ENCODE measurements at places on chromosomes 2 and 18.

GRCh38 chr18:2340335-2340734 lies 231.0 kb downstream of the METTL4 start:
- no peak for DNase-seq

GRCh38 chr2:112150851-112151250 lies 12.7 kb downstream of the FBLN7 start:
- DNase-seq, result no peak

DNA sequence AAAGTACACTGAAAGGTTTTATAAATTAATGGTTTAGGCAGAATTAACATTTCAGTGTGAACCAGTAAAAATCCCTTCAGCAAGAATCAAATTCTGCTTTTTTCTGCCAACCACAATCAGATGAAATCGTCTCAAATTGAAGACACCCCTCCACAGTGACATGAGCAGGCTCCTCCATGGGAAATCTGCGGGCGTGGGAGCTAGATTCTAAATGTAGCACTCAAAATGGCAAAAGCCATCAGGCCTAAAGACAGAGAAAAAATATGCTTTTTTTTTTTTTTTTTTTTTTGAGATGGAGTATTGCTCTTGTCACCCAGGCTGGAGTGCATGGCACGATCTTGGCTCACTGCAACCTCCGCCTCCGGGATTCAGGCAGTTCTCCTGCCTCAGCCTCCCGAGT lies 55.8 kb upstream of the MRPS9 start:
- no peak for DNase-seq

DNA sequence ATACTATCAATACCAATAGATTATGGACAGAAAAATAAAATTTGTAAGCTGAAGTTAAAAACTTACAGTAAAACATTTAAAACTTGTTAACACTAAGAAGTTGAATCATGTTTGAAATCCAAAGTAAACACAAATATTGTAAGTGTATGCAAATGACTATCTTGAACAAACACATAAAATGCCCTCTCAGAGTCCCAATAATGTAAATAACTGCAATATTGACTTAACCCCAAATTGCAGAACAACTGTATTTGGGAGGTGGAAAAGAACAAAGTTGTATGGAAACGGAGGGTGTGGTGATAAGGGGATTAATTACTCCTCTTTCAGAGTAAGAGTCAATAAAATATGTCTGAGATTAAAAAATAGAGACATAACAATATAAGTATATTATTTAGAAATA lies 140.0 kb upstream of the NOL4 start:
- no peak for DNase-seq

DNA sequence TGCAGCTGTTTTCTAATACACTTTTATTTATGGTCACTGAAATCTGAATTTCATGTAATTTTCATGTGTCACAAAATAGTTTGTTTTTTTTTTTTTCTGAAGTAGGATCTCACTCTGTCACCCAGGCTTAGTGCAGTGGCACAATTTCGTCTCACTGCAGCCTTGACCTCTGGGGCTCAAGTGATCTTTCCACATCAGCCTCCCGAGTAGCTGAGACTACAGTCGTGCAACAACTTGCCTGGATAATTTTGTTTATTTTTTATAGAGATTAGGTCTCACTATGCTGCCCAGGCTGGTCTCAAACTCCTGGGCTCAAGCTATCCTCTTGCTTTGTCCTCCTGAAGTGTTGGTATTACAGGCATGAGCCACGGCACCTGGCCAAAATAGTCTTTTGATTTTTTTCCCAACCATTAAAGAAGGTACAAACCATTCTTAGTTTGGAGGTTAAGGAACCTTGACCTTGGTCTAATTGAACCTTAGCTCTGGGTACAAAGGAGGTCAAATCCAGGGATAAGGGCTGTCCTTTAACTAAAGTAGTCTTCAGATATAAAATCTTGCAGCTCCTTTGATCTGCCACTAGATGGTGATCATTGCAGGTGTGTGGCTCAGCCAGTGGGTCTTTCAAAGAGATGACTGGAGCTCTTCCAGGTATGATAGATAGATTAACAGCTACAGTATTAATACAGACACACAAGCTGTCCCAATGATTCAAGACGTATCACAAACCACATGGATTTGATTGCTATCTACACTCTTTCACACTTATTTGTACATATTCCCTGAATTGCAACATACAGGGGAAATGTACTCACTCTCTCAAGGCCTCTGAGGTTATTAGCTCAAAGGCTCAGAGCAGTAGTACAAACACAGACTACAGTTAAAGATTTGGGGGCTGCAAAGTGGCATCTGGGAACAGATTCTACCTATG lies 4.7 kb upstream of the KRCC1 start:
- peak; percentile 53 for DNase-seq

Measured in 8988T (cell line).